ENCODE measurements at places on chromosomes 2 and 18.

GRCh38 chr2:30979822-30980245, 158.4 kb downstream of the GALNT14 start:
- DNase-seq: no peak

- no peak for DNase-seq
Measured at GRCh38 chr2:1887915-1888314, 143.6 kb upstream of the PXDN start.

- peak; percentile 61 for DNase-seq
Measured at GRCh38 chr2:233793465-233794127, 15.5 kb downstream of the MROH2A start.

DNA sequence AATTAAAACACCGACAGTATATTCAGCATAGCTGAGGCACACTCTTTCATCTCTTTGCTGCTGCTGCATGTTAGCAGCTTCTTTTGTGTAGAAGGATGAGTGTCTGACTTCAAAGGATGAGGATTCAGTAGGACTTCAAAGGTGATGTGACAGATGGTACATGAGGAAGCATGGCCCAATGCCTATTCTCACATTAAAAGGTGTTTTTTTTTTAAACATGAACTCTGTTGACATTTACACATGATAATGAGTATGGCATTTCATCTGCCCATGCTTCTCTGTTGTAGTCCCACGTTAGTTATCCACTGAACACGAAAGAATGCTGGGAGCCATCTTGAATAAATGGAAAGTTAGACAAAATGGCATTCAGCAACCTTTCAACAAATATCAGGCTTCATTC, 1950.8 kb upstream of the PIK3C3 start:
- DNase-seq: no peak

GRCh38 chr2:25314514-25315315, 27.0 kb downstream of the DNMT3A start:
- peak; percentile 90 for DNase-seq

DNA sequence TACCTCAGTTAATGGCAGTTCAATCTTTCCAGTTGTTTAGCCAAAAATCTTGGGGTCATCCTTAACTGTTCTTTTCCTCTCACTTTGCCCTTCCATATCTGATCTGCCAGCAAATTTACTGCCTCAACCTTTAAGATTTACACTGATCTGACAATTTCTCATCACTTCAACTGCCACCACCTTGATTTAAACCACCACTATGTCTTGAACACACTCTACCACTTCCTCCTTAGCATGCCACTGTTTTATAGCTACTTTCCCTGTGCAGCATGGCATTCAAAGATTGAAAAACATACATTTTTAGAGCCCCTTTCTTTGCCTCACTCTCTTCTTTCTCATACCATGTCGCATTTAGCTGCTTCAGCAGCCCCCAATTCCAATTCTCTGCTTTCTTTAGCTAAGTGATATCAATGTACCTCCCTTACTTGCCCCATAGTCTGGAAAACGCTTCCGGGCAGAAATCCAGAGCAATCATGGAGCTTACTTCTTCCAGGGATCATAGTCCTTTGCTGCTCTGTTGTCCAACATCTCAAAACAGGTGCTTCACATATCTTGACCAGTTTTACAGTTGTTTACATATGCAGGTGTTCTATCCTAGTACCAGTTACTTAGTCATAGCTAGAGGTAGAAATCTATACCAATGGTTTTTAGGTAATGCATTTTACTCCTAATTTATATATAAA, 10.9 kb downstream of the PGAP1 start:
- DNase-seq: no peak

DNA sequence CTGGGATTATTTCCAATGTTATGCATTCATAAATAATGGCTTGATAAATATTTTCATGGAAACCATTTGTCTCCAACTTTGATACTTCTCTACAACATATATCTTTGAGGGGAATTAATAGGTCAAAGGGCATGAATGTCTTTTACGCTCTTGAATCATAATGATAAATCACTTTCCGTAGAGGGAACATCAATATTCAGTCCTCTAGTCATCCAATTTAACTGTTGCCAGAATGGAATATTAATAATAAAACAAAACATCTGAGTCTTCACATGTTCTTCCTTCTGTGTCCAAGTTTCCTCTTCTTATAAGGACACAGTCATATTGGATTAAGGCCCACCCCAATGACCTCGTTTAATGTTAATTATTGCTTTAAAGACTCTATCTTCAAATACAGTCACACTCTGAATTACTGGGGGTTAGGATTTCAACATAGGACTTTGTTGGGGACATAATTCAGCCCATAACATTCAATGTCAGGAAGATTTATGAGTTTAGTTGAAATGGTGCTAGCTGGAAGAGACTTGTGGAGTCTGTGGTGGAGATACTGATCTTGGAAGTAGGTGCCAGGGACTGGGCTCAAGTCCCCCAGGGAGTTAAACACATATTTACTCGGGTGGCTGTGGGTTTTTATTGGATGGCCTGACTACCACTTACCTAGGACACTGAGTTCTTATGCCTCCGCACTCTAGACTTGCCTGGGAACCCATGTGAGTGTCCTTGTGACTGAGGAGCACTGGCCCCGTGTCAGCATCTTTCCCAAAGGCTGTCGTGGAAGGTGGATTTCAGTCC, 85.0 kb upstream of the SEC11C start:
- no peak for DNase-seq

DNA sequence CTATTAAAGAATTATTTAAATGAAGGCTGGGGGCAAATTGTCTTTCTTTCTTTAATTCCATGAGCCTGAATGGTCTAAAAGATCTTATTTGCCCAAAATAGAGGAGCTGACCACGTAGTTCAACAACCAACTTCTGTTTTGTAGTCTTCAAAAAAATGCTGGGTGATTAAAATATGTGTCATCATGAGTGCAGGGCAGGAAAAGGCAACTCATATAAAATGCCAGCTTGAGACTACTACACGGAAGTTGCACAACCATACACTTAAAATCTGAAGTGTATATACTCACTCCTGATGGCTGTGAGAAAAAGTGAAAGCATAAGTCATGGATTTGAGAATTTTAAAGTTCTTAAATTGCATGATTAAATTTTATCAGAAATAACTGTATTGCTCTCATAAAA, 210.9 kb downstream of the DYM start:
- no peak for DNase-seq

- DNase-seq: no peak
Measured at GRCh38 chr2:128736046-128736688, 417.5 kb upstream of the HS6ST1 start.

GRCh38 chr2:228017784-228018183, 146.4 kb downstream of the DAW1 start:
- DNase-seq: no peak

DNA sequence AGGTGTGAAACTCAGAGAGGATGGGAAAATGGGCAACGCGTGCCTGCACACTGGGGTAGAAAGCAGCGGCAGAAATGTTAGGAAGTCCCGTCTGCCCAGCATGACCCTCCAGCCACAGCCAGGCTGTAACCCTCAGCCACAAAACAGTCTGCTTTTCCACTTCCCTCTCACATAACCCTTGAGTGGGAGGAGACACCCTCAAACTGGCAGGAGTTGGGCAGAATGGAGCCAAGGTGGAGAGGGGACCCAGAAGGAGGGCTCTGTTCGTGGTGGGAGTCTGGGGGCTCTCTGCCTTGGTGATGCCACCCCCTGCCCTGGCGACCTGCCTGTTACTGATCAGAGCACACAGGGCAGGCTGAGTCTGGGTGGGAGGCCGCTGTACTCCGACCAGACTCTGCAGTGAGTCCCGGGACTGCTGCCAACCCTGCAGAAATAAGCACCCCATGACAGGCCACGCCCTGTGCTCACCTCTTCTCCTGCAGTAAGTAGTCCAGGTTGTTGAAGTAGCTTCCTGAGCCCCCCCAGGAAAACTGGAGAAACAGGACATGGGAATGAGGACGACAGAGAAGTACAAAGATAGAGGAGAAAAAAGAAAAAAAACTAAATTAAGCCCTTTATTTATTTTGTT, 16.0 kb downstream of the FAM178B start:
- DNase-seq: no peak

DNA sequence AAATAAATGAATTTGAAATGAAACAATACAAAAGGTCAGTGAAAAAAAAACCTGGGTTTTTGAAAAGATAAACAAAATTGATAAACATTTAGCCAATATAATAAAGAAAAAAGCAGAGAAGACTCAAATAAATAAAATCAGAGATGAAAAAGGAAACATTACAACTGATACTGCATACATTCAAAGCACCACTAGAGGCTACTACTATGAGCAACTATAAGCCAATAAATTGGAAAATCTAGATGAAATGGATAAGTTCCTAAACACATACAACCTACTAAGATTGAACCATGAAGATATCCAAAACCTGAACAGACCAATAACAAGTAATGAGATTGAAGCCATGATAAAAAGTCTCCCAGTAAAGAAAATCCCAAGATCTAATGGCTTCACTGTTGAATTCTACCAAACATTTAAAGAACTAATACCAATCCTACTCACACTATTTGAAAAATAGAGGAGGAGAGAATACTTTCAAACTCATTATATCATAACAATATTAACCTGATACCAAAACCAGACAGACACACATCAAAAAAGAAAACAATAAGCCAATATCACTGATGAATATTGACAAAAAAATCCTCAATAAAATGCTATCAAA, 80.8 kb upstream of the CERS6 start:
- no peak for DNase-seq

GRCh38 chr2:156322051-156322685, 10.4 kb downstream of the NR4A2 start:
- no peak for DNase-seq

DNA sequence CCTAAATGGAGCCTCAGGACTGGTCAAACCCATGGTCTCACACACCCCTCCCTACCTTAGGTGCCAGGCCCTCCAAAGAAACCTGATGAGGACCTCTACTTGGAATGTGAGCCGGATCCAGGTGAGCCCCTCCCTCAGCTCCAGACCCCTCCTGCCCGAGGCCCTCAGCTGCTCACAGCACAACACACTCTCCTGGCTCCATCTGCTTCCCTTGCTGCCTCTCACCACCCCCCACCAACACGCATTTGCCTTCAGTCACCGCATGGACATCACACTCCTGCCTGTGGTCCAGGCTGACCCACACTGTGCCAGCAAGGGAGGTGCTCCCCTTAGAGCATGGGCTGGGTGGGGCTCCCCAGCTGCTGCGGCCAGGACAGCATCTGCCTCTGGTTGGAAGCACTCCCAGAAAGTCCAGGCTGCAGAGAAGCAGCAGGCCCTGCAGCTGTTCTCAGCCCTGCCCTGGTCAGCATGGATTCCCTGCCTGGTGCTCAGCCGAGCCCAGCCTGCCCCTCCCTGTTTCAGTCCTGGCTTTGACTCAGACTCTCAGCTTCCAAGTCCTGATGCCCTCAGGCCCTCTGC, 15.1 kb downstream of the SH2D6 start:
- DNase-seq: no peak

DNA sequence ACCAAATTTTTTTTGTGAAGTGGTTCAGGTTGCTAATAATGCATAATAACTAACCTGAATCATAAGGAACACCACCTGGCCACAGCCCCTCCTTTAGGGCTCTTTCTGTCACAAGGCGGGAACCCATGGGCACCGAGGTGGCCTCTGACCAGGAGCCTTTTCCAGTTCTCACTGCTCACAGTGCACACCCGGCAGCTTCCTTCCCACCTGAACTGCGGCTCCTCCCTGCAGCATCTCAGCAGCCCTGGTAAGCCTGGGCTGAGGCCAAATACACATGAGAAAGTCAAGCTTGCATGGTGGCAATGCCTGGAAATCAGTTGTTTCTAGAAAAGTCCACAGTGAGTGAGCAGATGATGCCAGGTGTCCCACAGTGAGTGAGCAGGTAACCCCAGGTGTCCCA, 77.6 kb upstream of the SNTG2 start:
- DNase-seq: no peak

DNA sequence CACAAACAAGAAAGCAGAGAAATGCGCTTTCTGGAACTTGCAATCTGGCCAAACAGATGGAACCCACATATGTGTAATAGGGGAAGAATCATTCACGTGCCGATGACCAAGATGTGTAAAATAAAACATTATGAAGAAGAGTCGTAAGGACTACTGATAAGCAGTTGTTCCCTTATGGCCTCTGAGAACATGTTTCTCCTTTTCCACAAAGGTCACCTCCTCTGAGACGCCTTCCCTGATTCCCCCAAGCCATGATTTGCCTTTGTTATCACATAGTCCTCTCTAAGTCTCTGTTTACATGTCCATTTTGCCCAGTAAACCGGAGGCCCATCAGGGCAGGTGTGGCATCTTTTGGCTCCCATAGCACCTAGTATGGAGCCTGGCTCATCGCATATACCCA, 8.0 kb downstream of the OTOF start:
- DNase-seq: no peak

GRCh38 chr2:98155716-98156115, 68.7 kb downstream of the VWA3B start:
- no peak for DNase-seq

GRCh38 chr2:48849770-48850169, 94.2 kb upstream of the LHCGR start:
- DNase-seq: no peak

DNA sequence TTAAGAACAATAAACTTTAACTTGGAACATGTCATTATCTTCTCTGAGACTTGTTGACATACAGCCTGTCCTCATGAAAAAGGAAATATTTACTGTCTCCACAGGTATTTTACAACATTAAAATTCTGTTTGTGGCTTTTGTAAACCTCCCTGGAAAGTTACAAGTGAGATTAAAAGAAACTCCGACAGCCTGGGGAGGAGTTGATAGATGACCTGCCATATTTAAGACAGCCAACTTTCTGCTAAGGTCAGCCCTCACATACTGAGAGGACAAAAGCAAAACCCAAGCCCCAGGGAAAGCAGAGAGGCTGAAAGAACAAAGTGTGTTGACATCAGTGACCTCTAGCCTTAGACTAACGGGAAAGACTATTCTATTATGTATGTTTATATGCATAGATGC, 350.2 kb downstream of the RIT2 start:
- DNase-seq: no peak

GRCh38 chr2:34660741-34661140, 1061.6 kb upstream of the FAM98A start:
- no peak for DNase-seq

GRCh38 chr2:52886556-52886955, 881.0 kb upstream of the CHAC2 start:
- no peak for DNase-seq

- DNase-seq: no peak
Measured at GRCh38 chr2:181138816-181139215, 158.4 kb downstream of the UBE2E3 start.

DNA sequence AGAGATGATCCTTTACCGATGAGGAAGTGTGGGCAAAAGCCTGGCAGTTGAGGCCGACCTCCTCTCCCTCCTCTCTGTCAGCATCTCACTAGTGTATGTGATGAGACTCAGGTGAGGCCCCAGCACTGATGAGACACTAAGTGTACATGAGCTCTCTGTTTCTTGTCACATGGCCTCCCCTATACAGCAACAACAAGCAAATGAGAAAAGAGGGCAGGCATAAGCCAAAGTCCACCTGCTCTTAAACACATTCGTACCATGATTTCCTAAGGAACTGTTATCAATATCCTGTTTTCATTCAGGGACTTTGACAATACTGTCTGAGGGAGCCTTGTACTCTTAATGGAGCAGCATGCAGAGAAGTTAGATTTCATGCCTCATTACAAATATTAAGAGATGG, 113.0 kb downstream of the CNTNAP5 start:
- DNase-seq: no peak
